Calu3 (cell line): ENCODE measurements at places on chromosomes 7 and 10. TPM values are rescaled to one million over a fixed set of nuclear protein-coding genes. Genes with fewer than 3 reads are reported as not detected.

HTR5A gene
- not detected in 2 replicates for total RNA-seq

DNAH11 gene
- 1.6 and 1.9 TPM in 2 replicates for total RNA-seq

LAMB4 gene
- total RNA-seq, result 0.12 TPM in 1 of 2 replicates, not detected in the other

FAM200A gene
- 3.9 and 4.1 TPM in 2 replicates for total RNA-seq

NOBOX gene
- not detected in 2 replicates for total RNA-seq

LRRN3 gene
- not detected in 2 replicates for total RNA-seq

TUBAL3 gene
- not detected in 2 replicates for total RNA-seq
